ENCODE measurements at places on chromosomes 12 and 14. TPM values are rescaled to one million over a fixed set of nuclear protein-coding genes. Genes with fewer than 3 reads are reported as not detected.

- no peak overlapping the region for H3K4me3 ChIP-seq
- no peaks in the 10 kb centered on the region for H3K4me1 ChIP-seq
- no peak overlapping the region for H3K27ac ChIP-seq
- DNase-seq: no peak
- no peaks in the 10 kb centered on the region for H3K36me3 ChIP-seq
Observed at GRCh38 chr12:74941670-74942069, 268.0 kb downstream of the KCNC2 start.

- no peak for DNase-seq
- no peak overlapping the region for H3K27ac ChIP-seq
- no peaks in the 10 kb centered on the region for H3K27me3 ChIP-seq
Observed at GRCh38 chr12:122067966-122068365, 10.6 kb upstream of the MLXIP start.

The RNF41 gene
- total RNA-seq: 50.3 TPM

GRCh38 chr14:53630336-53630735 lies 326.3 kb downstream of the BMP4 start:
- no peaks in the 10 kb centered on the region for H3K27me3 ChIP-seq
- DNase-seq: no peak
- no peaks in the 10 kb centered on the region for H3K4me1 ChIP-seq
- H3K36me3 ChIP-seq: no peaks in the 10 kb centered on the region
- H3K4me3 ChIP-seq: no peak overlapping the region
- H3K27ac ChIP-seq: no peak overlapping the region

DNA sequence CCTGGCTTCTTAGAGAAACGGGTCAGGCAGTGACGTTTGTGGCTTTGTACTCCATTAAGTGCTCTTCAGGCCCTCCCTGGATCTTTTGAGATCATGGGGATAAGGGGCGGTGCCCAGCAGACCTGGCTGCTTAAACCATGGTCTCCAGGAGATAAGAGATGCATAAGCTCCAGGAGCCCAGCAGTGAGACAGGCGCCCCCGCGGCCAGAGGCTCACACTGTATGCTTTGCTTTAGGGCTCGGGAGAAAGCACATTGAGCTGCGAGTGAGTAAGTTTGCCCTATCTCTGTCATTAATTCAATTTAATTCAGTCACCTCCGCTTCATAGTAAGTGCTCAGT lies 359.5 kb downstream of the CACNA1C start:
- no peaks in the 10 kb centered on the region for H3K36me3 ChIP-seq
- no peak for DNase-seq
- no peak overlapping the region for H3K27ac ChIP-seq
- no peaks in the 10 kb centered on the region for H3K27me3 ChIP-seq
- no peak overlapping the region for H3K4me3 ChIP-seq
- H3K4me1 ChIP-seq: no peaks in the 10 kb centered on the region

The ZNF84 gene
- total RNA-seq: 17.3 TPM

GRCh38 chr12:21759737-21760136 lies 14.8 kb downstream of the KCNJ8 start:
- H3K36me3 ChIP-seq: no peaks in the 10 kb centered on the region
- no peak for DNase-seq
- H3K27me3 ChIP-seq: no peaks in the 10 kb centered on the region
- H3K4me1 ChIP-seq: no peaks in the 10 kb centered on the region
- H3K27ac ChIP-seq: no peak overlapping the region

The OR4K17 gene
- not detected for total RNA-seq

The NKX2-1 gene
- 133 TPM for total RNA-seq

DNA sequence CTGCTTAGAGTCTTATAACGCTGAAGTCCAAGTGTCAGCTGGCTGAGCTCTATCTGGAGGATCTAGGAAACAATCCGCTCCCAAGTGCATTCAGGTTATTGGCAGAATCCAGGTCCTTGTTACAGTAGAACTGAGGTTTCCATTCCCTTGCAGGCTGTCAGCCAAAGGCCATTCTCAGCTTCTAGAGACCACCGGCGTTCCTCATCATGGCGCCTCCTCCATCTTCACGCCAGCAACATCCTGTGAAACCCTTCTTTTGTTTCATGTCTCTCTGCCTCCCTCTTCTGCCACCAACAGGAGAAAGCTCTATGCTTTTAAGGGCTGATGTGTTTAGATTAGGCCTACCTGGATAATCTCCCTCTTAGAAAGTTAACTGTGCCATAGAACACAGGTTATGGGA lies 133.0 kb upstream of the RASSF8 start:
- no peaks in the 10 kb centered on the region for H3K27me3 ChIP-seq
- no peaks in the 10 kb centered on the region for H3K4me1 ChIP-seq
- no peak for DNase-seq
- no peaks in the 10 kb centered on the region for H3K36me3 ChIP-seq
- no peak overlapping the region for H3K27ac ChIP-seq

The CLMN gene
- total RNA-seq: 30.0 TPM

DNA sequence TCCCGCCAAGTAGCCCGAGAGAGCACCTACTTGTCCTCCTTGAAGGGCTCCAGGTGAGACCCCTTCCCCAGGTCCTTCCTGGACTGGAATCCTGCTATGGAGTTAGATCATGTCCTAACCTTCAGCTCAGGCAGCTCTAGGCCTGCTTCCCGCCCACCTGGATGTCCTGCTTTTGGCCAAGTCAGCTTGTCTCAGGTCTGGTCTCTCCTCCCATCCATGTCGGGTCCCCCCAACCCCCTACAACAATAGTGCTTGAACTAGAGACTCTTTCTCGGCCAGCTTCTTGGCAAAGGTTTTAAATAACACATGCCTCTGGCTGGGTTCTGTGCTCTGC lies 3.6 kb downstream of the NAB2 start:
- H3K27me3 ChIP-seq: peaks cover 6% of the 10 kb centered on the region
- DNase-seq: no peak
- H3K4me3 ChIP-seq: no peak overlapping the region
- peak overlapping the region; percentile 23 for H3K27ac ChIP-seq
- H3K36me3 ChIP-seq: no peaks in the 10 kb centered on the region
- H3K4me1 ChIP-seq: peaks cover 70% of the 10 kb centered on the region

- H3K4me3 ChIP-seq: no peak overlapping the region
- H3K27me3 ChIP-seq: no peaks in the 10 kb centered on the region
- no peaks in the 10 kb centered on the region for H3K4me1 ChIP-seq
- DNase-seq: no peak
Observed at GRCh38 chr12:124213666-124214347, 81.1 kb upstream of the RFLNA start.

The KSR2 gene
- total RNA-seq: 1.0 TPM

- no peaks in the 10 kb centered on the region for H3K27me3 ChIP-seq
- H3K36me3 ChIP-seq: no peaks in the 10 kb centered on the region
- no peaks in the 10 kb centered on the region for H3K4me1 ChIP-seq
- DNase-seq: no peak
- no peak overlapping the region for H3K27ac ChIP-seq
Observed at GRCh38 chr12:85779768-85780167, 56.4 kb downstream of the RASSF9 start.

- peak overlapping the region; percentile 88 for H3K27ac ChIP-seq
- peak overlapping the region; percentile 67 for H3K4me3 ChIP-seq
- DNase-seq: peak; percentile 86
- H3K36me3 ChIP-seq: no peaks in the 10 kb centered on the region
- H3K27me3 ChIP-seq: no peaks in the 10 kb centered on the region
Observed at GRCh38 chr14:102777711-102778337, 575 bp downstream of the TRAF3 start.

The NFE2 gene
- 21.3 TPM for total RNA-seq

GRCh38 chr14:69314327-69314726 lies 54.4 kb downstream of the GALNT16 start:
- no peak overlapping the region for H3K27ac ChIP-seq
- H3K4me3 ChIP-seq: no peak overlapping the region
- peaks cover 9% of the 10 kb centered on the region for H3K27me3 ChIP-seq
- H3K36me3 ChIP-seq: no peaks in the 10 kb centered on the region
- DNase-seq: no peak
- no peaks in the 10 kb centered on the region for H3K4me1 ChIP-seq

DNA sequence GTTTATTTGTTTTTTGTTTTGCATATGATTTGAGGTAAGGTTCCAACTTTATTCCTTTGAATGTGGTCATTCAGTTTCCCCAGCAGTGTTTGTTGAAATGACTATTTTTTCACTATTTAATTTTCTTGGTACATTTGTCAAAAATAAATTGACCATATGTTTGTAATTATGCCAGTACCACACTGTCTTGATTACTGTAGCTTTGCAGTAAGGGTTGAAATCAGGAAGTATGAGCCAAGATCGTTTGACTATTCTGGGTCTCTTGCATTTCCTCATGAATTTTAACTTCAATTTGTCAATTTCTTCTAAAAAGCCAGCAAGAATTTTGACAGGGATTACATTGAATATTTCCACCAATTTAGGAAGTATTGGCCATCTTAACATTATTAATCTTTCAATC lies 199.3 kb upstream of the PPFIA2 start:
- H3K27me3 ChIP-seq: no peaks in the 10 kb centered on the region
- no peaks in the 10 kb centered on the region for H3K36me3 ChIP-seq
- H3K4me3 ChIP-seq: no peak overlapping the region
- H3K27ac ChIP-seq: no peak overlapping the region
- H3K4me1 ChIP-seq: peaks cover 2% of the 10 kb centered on the region

The RPGRIP1 gene
- total RNA-seq: 1.3 TPM

- no peaks in the 10 kb centered on the region for H3K27me3 ChIP-seq
- no peak overlapping the region for H3K27ac ChIP-seq
- H3K4me1 ChIP-seq: no peaks in the 10 kb centered on the region
- no peak overlapping the region for H3K4me3 ChIP-seq
- H3K36me3 ChIP-seq: no peaks in the 10 kb centered on the region
Observed at GRCh38 chr12:91261820-91262676, 79.4 kb upstream of the DCN start.

- H3K27ac ChIP-seq: no peak overlapping the region
- H3K36me3 ChIP-seq: no peaks in the 10 kb centered on the region
- peaks cover 7% of the 10 kb centered on the region for H3K4me1 ChIP-seq
- no peak overlapping the region for H3K4me3 ChIP-seq
Observed at GRCh38 chr14:37201724-37202123, 4.0 kb downstream of the MIPOL1 start.

DNA sequence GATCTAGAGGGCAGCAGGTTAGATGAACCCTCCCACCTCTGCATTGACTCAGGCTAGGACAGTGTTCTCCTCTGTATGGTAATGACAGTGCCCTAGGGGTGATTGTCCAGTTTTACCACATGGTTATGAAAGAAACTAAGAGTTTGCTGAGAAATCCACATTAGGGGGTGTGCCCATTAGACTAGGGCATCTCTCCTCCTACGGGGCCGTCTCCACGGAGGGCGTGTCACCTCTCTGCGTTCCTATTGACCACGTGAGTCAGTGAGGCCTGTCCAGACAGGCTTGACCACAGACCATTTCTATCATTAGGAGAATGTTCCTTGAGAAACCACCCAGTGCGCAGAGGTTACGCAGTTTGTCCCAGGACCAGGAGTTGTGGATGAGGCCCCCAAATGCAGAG lies 8.3 kb downstream of the MVK start:
- no peak overlapping the region for H3K4me3 ChIP-seq
- H3K36me3 ChIP-seq: peaks cover 82% of the 10 kb centered on the region
- H3K27ac ChIP-seq: peak overlapping the region; percentile 18

The GLS2 gene
- 3.0 TPM for total RNA-seq

DNA sequence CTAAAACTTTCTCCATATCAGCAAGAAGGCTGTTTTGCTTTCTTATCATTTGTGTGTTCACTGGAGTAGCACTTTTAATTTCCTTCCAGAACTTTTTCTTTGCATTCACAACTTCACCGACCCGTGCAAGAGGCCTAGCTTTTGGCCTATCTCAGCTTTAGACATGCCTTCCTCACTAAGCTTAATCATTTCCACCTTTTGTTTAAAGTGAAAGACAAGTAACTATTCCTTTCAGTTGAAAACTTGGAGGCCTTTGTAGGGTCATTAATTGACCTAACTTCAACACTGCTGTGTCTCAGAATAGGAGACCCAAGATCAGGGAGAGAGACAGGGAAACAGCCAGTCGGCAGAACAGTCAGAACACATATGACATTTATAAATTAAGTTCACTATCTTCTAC lies 39.3 kb downstream of the BBS10 start:
- no peaks in the 10 kb centered on the region for H3K36me3 ChIP-seq
- no peaks in the 10 kb centered on the region for H3K27me3 ChIP-seq
- no peak overlapping the region for H3K4me3 ChIP-seq
- no peak for DNase-seq
- H3K4me1 ChIP-seq: no peaks in the 10 kb centered on the region

The EMP1 gene
- total RNA-seq: 276 TPM

DNA sequence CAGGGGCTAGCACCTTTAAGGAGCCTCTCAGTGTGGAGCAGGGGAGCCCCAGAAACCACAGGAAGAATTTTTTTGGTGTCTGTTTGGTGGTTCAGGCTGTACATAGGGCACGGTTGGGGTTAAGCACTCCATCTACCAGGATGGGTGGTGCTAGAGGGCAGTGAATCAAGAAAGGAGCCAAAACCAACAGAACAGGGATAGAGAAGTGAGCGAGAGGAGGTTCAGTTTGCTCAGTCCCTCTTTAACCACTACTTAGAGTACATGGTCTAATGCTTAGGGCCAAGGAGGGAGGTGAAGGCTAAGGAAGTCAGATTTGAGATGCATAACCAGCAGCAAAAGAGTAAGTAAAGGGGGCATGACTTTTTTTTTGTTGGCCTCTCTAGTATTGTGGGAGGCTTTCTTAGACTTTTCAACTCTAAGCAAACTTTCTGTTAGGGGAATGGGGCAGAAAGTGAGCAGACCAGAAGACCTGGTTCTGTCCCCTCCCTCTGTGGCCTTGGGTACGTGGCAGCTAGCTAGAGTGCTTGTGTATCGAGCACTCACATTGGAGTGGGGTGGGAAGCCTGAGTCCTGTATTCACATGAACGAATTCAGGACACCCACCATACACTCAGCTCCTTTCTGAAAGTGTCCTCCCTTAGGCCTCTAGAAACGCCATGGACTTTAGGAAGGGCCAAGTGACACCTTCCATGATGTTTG lies 6.6 kb upstream of the NPFF start:
- peak overlapping the region; percentile 1 for H3K4me3 ChIP-seq
- H3K4me1 ChIP-seq: peaks cover 6% of the 10 kb centered on the region
- no peaks in the 10 kb centered on the region for H3K36me3 ChIP-seq
- no peak for DNase-seq

DNA sequence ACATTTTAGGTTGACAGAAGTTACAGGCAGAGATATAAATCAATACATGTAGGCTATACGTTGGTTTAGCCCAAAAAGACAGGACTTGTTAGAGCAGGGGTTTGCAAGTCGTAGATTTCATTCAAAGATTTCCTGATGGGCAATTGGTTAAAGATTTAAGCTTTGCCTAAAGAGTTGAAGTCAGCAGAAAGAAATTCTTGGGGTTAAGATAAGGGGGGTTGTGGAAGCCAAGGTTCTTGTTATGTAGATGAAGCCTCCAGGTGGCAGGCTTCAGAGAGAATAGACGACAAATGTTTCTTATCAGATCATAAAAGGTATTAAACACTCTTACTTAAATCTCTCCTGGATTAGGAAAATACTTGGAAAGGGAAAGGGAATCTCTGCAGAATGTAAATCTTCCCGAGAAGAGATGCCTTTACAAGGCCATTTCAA lies 510.8 kb downstream of the TMTC2 start:
- no peaks in the 10 kb centered on the region for H3K36me3 ChIP-seq
- no peak overlapping the region for H3K4me3 ChIP-seq
- H3K27me3 ChIP-seq: no peaks in the 10 kb centered on the region
- no peaks in the 10 kb centered on the region for H3K4me1 ChIP-seq
- no peak overlapping the region for H3K27ac ChIP-seq
